ENCODE measurements at places on chromosomes 3 and 15.

DNA sequence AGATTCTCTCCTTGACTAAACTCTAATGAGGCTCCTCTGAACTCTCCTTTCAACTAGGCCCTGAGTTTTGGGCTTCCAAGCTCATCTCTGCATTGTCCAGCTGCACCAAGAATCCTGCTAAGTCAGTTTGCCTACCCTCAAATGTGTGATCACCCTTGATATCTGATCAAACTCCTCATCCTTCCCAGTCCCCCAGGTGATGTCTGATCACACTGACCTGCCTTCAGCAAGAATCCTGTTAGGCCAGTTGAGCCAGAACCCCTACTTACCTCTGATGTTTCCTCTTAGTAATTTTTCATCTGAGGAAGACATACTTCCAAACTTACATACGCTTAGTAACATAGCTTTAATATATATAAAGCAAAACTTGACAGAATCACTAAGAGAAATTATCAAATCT, 28.8 kb downstream of the SUMF1 start:
- no peak for DNase-seq

GRCh38 chr3:45098310-45098709, 47.9 kb downstream of the CDCP1 start:
- DNase-seq = no peak

- DNase-seq = no peak
Observed at GRCh38 chr3:183443395-183444385, 15.3 kb upstream of the MCF2L2 start.

DNA sequence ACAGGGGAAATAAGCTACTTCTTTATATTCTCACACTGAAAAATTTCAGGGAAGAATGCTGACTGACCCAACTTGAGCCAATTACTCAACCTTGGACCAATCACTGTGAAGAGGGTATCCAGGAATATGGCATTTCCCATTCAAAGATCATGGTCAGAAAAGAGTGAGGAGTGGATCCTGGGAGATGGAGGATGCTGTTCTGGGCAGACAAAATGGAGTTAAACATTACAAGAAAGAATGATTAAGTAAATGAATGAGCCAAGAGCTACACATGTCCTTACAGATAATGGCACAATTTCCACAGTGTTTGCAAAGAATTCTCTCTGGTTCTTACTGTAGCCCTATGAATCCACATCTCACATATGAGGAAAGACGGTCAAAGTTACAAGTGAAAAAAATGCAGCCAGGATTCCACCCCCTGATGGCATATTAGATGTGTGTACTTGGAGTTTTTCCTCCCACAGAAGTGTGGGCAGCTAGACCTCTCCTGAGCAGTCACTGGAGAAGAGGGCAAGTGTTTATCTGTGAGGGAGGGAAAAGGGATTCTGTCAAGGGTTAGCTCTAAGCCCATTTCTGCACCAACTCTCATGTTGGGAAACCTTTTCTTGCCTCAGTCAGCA, 33.8 kb downstream of the AMOTL2 start:
- DNase-seq = no peak

DNA sequence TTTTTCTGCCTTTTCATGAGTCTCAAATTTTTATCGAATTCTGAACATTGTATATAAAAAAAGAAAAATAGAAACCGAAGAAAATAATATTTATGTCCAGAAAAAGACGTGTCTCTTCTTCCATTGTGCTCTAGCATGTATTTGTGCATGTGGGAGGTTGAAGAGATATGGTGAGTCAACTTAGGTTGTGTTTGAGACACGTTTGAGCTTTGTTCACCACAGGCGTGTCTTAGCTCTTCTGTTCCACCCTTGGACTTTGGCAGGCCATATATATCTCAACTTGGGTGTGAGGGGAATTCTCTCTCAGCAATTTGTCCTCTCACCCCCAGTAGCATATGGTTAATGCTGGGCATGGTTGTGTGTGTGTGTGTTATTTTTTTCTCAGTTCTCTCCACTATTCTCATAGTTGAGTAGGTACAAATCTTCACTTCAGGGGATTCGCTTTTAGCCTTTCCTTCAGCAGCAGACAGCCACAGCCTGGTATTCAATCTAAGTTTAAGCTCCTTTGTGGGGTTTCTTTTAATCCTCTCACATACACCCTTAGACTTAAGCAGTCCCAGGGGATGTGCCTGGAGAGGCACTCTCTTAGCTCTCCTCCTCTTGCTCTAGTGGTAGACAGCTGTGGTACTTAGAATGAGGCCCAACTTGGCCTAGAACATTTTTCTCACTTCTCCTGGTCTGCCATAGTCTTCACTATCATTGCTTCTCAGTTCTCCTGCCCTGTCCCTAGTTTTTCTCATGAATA, 286.5 kb upstream of the RBMS3 start:
- no peak for DNase-seq

GRCh38 chr3:28590216-28590615, 241.6 kb upstream of the AZI2 start:
- DNase-seq = no peak

GRCh38 chr3:138062626-138063025, 52.7 kb downstream of the CLDN18 start:
- DNase-seq = no peak

- no peak for DNase-seq
Observed at GRCh38 chr3:102553876-102554275, 119.1 kb downstream of the ZPLD1 start.

DNA sequence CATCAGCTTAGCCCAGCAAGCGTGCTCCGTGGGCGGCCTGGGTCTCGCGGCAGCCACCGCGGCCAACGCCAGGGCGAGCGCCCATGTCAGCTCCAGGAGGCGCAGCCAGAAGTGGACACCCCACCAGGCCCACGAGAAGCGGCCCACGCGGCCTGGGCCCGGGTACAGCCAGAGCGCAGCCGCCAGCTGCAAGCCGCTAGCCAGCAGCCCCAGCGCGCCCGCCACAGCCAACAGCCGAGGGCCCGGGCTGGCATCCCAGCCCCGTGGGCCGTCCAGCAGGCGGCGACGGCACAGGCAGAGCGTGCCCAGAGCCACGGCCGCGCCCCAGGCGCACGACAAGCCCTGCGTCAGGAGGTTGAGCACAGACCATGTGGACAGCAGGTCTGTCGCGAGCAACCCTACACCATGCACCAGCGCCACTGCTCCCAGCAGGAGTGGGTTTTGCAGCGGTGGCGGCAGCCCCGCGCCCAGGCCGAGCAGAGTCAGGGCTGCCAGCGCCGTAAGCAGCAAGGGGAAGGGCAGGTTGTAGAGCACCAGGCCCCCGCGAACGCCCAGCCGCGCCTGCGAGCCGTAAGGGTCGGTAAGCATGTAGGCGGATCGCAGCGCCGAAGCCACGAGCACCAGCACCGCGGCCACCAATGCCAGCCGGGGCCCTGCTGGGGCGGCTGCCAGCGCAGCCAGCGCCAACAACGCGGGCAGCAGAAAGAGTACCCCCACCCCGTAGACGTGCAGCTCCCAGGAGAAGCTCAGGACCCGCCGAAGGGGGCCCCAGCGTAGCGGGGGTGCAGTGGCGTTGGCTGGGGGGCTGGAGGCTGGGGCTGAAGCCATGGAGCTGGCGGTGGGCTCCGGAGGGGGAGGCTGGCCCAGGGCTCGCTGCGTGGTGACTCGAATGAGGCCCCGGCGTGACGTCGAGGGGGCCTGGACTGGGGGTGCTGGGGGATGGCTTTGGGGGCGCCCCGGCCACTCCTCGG, 4.9 kb downstream of the PRRT3 start:
- peak; percentile 94 for DNase-seq

- DNase-seq = no peak
Observed at GRCh38 chr3:184015381-184016019, 2.2 kb downstream of the ABCC5 start.

- no peak for DNase-seq
Observed at GRCh38 chr3:15164340-15164739, 41.7 kb upstream of the CAPN7 start.

- DNase-seq = no peak
Observed at GRCh38 chr3:147002721-147003120, 397.6 kb upstream of the PLSCR5 start.

GRCh38 chr3:157755233-157755632, 252.0 kb upstream of the VEPH1 start:
- DNase-seq = no peak

GRCh38 chr15:69955240-69955894, 142.3 kb downstream of the TLE3 start:
- no peak for DNase-seq

DNA sequence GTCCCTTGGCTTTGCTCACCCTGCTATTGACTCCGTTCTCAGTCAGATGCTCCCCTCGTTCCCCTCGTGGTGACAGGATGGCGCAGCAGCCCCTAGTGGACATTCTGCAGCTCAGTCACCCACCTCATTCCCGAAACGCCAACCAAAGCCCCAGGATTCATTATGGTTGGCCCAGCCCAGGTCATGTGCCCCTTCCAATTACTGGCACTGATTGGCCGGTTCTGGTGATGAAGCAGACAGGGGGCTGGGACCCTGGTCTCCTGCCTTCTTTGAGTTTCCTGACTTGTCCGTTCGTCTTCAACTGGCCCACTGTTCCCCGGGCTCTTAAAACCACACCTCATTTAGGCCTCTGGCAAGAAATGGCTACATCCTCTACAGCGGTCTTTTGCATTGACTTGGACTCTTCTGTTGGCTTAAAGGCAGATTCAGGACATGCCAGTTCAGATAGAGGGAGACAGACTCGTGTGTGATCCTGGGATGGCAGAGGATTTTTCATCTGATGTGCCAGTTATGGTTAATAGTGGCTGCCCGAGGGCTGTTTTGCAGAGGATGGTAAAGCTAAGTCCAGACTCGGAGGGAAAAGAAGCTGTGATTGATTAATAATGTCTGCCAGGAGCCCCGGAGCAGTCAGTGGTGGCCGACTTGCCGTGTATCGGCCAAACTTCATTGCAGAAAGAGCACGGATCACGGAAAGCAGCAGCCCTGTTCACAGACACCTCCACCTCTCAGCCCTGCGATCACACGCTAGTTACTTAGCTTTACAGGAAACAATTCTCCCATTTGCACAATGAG, 37.8 kb downstream of the LSM3 start:
- peak; percentile 87 for DNase-seq

DNA sequence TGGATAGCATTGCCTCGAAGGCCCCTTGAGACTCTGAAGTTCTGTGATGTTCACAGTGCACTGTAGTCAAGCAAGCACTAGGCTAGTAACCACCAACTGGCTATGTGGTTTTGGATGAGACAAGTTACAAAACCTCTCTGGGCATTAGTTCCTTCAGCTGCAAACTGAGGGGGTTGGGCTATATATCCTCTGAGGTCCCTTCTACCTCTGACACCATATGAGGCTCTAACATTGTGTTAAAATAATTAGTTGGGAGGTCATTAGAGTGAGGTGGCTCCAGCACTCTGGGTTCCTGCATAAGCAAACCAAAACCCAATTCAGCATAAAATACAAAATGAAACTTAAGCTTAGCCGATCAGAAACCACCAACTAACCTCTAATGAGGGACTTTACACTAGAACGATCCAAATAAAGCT, 209.5 kb upstream of the LRRN1 start:
- no peak for DNase-seq

DNA sequence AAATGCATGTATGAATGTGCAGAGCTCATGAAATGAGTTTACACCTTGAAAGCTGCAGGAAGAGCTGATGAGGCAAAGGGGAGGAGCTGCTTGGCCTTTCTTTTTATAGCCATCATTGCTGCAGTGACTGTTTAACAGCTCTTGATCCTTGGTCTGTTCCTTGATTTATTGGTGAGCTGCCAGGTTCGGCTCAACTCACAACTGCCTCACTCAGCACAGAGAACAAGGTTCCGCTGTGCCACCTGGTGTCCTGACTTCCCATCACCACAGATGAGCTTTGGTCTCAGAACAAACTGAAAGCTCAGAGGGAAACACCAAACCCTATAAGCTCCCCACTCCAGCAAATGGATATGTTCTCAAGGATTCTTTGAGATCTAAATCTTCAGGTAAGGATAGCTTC, 626.1 kb downstream of the MAGI1 start:
- DNase-seq = no peak

GRCh38 chr3:112974894-112975293, at the start of gene CD200R1:
Gene CD200R1 (minus strand): TSS chr3:112975103. CDS start chr3:112974857, 246 bp downstream.
- no peak for DNase-seq

- DNase-seq = peak; percentile 91
Observed at GRCh38 chr15:59372352-59373211, at the start of gene MYO1E. Gene MYO1E (minus strand): TSS chr15:59372871. CDS start chr15:59372500, 371 bp downstream.

- DNase-seq = no peak
Observed at GRCh38 chr15:87736891-87737389, 519.6 kb downstream of the NTRK3 start.

GRCh38 chr3:125062904-125063618, 7.3 kb upstream of the HEG1 start:
- DNase-seq = no peak

GRCh38 chr3:66162766-66163165, 58.0 kb upstream of the SLC25A26 start:
- no peak for DNase-seq

DNA sequence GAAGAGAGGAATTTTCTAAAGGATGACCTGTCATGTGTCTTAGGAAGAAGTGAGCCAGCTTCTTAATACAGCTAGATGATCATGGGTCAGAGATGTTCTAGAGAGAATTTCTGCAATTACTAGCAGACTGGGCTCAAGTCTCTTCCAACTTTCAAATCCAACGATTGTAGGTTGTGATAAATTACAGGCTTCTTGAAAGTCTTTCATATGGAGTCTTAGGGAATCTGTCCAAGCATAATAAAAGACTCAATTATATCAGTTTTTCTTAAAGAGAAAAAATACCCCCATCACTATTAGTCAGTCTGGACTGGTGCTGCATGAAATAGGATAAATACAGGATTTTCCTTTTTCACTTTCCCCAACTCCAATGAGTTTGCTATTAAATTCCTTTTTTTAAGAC, 59.1 kb downstream of the DRD3 start:
- no peak for DNase-seq

GRCh38 chr3:177262396-177262795, 65.1 kb upstream of the TBL1XR1 start:
- DNase-seq = peak; percentile 49

GRCh38 chr15:96341513-96342405, 11.3 kb downstream of the NR2F2 start:
- DNase-seq = peak; percentile 85
